ENCODE measurements at places on chromosomes 2 and 18.

DNA sequence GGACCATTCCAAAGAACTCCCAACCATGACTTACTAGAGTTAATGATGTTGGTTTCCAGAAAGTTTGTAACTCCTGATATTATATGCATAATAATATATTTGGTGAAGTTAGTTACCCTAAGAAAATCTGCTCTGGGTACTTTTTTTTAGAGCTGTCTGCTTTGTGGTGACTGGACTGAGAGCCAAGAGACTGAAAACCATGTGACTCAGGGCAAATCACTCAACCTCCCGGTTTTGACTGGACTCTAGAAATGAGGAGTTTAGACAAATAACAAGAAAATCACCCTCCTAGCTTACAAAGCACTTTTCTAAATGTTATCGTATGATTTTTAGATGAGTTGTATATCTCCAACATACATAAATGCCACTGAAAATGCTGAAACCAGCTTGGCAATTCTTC is 138.3 kb upstream of the RND3 start:
- H3K27me3 ChIP-seq = no peaks in the 10 kb centered on the region
- no peak overlapping the region for H3K27ac ChIP-seq
- H3K4me3 ChIP-seq = no peak overlapping the region
- no peak for DNase-seq
- H3K4me1 ChIP-seq = no peaks in the 10 kb centered on the region

GRCh38 chr18:61597316-61597715 is 264.1 kb downstream of the CDH20 start:
- no peak overlapping the region for H3K27ac ChIP-seq
- H3K4me1 ChIP-seq = no peaks in the 10 kb centered on the region
- no peaks in the 10 kb centered on the region for H3K36me3 ChIP-seq

DNA sequence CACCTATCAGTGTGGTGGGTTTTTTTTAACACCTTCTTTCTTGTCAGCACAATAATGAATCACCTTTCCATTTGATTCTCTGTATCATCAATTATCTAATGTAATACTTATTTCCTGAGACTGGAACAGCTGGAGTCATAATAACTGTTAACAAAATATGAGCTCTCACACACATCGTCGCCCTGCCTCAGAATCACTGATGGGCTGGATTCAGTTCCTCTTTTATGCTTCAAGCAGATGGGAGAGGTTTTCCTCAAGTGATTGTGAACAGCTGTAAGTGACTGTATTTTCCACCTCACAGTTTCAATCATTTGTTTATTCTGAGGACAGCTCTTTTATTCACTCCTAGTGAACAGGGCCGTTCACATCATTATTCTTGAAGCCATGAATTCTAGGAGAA is 330.2 kb downstream of the DSC3 start:
- H3K27ac ChIP-seq = no peak overlapping the region
- no peak for DNase-seq
- no peaks in the 10 kb centered on the region for H3K36me3 ChIP-seq
- no peak overlapping the region for H3K4me3 ChIP-seq
- no peaks in the 10 kb centered on the region for H3K4me1 ChIP-seq

DNA sequence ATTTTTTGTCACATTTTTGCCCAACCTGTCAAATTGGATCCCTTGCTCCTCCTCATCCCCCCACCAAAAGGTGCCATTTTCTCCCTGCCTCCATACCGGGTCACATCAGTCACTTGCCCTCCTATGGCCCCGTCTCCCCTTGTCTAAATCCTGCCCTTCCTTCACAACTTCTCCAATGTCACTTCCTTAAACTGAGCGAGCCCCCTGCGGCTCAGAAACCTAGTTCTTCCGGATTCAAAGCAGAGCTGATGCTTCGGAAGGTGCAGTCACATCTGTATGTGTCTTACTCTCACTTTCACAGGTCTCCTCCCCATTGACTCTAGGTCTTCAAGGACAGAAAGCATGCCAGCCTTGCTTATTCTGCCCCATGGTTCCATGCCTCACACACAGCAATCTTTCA is 22.1 kb downstream of the TNP1 start:
- H3K36me3 ChIP-seq = no peaks in the 10 kb centered on the region
- no peaks in the 10 kb centered on the region for H3K4me1 ChIP-seq
- no peak overlapping the region for H3K27ac ChIP-seq

DNA sequence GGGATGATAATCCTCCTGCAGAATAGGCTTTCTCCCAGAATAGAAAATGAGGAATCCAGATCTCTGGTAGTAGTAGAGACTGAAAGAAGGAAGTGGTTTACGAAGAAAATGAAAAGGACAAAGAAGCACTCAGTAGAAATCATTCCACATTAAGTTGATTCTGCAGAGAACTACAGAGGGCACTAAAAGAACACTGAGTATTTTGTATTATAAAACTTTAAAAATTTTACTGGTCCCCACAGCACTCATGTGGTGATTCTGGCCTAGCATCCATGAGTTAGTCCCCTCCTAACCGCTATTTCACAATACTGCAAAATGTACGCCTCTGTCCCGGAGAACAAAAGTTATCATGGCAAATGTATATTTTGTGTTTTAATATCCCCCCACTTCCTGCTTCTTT is 42.9 kb upstream of the SLC35F5 start:
- H3K4me1 ChIP-seq = no peaks in the 10 kb centered on the region
- DNase-seq = no peak
- H3K4me3 ChIP-seq = no peak overlapping the region
- peaks cover 5% of the 10 kb centered on the region for H3K27me3 ChIP-seq
- no peak overlapping the region for H3K27ac ChIP-seq
- H3K36me3 ChIP-seq = no peaks in the 10 kb centered on the region

DNA sequence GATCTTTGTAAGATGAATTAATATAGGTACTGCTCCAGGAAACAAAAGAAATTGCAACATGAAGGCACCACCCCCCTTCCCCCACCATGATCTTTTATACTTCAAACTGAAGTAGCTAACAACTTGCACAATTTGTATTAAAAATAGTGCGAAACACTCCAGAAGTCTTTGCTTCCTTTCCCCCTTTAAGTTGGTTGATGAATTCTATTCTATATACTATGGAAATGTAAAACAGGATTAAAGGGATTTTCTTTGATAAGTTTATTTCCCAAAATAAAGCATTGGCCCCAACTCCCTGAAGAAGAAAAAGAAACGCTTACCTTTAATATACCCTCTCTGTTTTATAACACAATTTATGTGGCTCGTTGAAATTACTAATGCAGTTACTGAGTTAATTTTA is 227.1 kb downstream of the ARHGAP15 start:
- H3K4me1 ChIP-seq = no peaks in the 10 kb centered on the region
- no peak overlapping the region for H3K4me3 ChIP-seq
- H3K27me3 ChIP-seq = no peaks in the 10 kb centered on the region
- H3K27ac ChIP-seq = no peak overlapping the region

DNA sequence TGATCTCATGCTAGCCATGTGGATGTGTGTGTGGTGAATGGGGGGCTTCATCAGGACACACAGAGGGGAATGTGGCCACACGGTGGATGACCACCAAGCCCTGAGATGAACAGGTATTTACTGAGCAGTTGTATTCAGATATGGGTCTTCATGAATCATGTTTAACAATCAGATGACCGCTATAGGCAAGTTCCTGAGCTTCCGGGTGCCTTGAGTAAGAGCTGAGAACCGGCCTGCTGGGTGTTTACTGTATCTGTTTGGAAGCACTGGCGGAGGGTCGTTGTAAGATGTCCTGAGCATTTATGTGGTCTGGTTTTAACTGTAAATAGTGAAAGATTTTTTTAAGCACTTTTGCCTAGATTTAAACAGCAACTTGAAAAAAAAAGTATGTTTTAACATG is 43.9 kb downstream of the BOLA3 start:
- H3K36me3 ChIP-seq = peaks cover 43% of the 10 kb centered on the region
- no peak overlapping the region for H3K27ac ChIP-seq
- no peak for DNase-seq
- no peaks in the 10 kb centered on the region for H3K27me3 ChIP-seq
- no peak overlapping the region for H3K4me3 ChIP-seq

DNA sequence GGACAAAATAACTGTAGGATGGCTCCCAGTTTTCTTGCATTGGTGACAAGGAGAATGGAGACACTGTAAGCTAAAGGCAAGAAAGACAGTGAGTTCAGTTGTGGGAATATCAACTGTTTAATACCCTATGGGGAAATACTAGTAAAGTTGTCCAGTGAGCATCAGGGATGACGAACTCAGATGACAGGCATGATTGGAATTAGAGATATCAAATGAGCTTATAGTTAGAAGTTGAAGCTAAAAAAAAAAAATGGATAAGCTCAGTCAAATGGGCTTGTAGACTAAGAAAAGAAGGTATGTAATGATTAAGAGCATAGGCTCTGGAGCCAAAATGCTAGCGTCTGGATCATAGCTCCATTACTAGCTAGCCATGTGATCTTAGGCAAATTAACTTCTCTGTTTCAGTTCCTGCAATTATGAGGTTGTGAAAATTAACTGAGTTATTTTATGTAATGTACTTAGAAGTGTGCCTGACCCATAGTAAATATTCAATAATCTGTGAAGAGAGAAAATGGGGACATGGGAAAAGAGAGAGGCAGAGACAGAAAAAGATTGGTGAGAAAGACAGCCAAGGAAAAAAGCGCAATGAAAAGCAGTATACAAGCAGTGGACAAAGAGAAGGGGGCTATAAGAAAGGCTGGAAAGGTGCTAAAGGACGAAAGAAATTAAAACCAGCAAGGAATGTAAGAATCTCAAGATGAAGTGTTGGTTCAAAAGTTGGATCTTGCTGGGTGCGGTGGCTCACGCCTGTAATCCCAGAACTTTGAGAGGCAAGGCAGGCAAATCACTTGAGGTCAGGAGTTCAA is 95.7 kb upstream of the SLC39A10 start:
- H3K4me1 ChIP-seq = peaks cover 71% of the 10 kb centered on the region
- peak overlapping the region; percentile 87 for H3K27ac ChIP-seq
- H3K4me3 ChIP-seq = no peak overlapping the region

GRCh38 chr2:191117341-191117740 is 33.5 kb downstream of the STAT4 start:
- peaks cover 19% of the 10 kb centered on the region for H3K4me1 ChIP-seq
- no peak for DNase-seq
- no peak overlapping the region for H3K27ac ChIP-seq
- H3K4me3 ChIP-seq = no peak overlapping the region

DNA sequence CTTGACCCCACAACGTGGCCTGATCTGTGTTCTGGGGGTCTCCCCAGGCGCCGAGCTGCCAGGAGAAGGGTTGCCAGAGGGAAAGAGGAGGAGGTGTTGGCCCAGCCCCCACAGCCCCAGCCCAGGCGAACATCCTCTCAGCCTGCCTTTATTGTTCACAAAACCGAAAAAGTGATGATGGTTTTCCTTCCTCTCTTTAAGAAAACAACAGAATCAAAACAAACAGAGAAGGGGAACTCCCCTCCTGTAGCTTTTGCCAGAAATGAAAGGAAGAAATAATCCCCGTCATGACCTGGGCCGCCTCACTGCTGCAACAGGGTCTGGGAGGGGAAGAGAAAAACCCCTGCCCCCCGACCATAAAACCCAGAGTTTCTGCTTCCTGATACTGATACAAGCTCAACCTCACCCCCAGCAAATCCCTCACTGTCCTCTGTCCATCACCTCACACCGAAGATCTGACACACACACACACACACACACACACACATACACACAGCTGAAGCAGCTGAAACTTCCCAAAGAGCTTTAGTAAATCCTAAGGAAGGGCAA is 52.0 kb downstream of the ZFP36L2 start:
- peak overlapping the region; percentile 19 for H3K4me3 ChIP-seq
- DNase-seq = peak; percentile 72
- H3K36me3 ChIP-seq = no peaks in the 10 kb centered on the region
- H3K4me1 ChIP-seq = peaks cover 99% of the 10 kb centered on the region
- H3K27me3 ChIP-seq = no peaks in the 10 kb centered on the region

- peak; percentile 96 for DNase-seq
- H3K27ac ChIP-seq = peak overlapping the region; percentile 97
- peak overlapping the region; percentile 76 for H3K4me3 ChIP-seq
- peaks cover 20% of the 10 kb centered on the region for H3K4me1 ChIP-seq
- H3K36me3 ChIP-seq = no peaks in the 10 kb centered on the region
Measured at GRCh38 chr2:42810121-42810970, 18.0 kb upstream of the HAAO start.

GRCh38 chr18:69982417-69982816 is 34.7 kb upstream of the CD226 start:
- H3K4me3 ChIP-seq = no peak overlapping the region
- DNase-seq = no peak
- no peaks in the 10 kb centered on the region for H3K4me1 ChIP-seq
- no peak overlapping the region for H3K27ac ChIP-seq
- peaks cover 12% of the 10 kb centered on the region for H3K36me3 ChIP-seq
- H3K27me3 ChIP-seq = no peaks in the 10 kb centered on the region

DNA sequence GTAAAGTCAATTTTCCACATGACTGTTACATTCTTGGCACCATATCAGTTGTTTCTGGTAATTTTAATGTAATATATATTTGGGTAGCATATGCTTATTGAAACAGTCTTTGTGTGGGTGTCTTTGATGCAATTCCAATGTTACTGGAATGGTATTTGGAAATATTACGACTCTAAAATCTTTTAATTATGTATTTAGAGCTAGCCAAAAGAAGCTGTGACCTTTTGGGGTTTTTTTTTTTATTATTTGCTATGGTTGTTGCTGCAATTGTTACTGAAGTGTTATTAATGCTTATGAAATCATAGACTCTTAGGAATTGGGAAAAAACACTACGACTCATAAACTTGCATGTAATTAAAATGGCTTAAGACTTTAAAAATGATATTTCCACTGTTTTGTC is 95.9 kb downstream of the AOX1 start:
- no peak overlapping the region for H3K27ac ChIP-seq
- no peaks in the 10 kb centered on the region for H3K4me1 ChIP-seq
- no peak overlapping the region for H3K4me3 ChIP-seq

DNA sequence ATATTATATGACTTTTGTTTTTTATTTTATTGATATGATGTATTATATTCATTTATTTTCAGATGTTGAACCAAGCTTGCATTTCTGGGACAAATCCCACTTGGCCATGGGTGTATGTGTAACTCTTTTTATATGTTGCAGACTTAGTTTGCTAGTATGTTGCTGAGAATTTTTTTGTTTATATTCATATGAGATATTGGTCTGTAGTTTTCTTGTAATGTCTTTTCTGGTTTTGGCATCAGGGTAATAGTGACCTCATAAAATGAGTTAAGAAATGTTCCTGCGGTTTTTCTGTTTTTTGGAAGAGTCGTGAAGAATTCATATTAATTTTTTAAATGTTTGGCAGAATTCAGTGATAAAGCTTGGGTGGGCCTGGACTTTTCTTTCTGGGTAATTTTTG is 88.7 kb downstream of the ASB1 start:
- no peak for DNase-seq
- H3K27ac ChIP-seq = no peak overlapping the region
- H3K4me3 ChIP-seq = no peak overlapping the region

DNA sequence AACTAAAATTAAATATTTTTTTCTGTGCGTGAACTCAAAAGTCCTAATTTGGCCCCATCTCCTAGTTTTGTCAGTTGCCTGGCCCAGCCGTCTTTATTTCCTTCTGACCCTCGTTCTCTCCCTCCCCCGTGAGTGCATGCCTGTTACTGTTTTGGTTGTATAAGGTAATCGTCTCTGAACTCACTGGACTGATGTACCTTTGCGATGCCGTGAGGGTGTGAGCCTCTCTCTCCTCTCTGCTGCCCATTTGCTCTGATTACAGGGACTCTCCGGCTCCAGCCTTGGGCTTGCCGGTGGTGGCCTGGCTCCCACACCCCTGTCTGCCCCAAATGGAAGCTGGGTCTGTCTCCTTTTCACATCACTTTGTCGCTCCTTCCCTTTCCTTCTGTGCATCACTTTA is 66.5 kb upstream of the RBM44 start:
- DNase-seq = no peak
- H3K27ac ChIP-seq = peak overlapping the region; percentile 18
- no peak overlapping the region for H3K4me3 ChIP-seq
- no peaks in the 10 kb centered on the region for H3K27me3 ChIP-seq
- peaks cover 5% of the 10 kb centered on the region for H3K36me3 ChIP-seq

- no peak overlapping the region for H3K27ac ChIP-seq
- H3K27me3 ChIP-seq = peaks cover 3% of the 10 kb centered on the region
- no peak for DNase-seq
- no peaks in the 10 kb centered on the region for H3K36me3 ChIP-seq
Measured at GRCh38 chr2:201795607-201796477, 10.5 kb upstream of the CDK15 start.
